ENCODE measurements at places on chromosomes 1 and 21.

- DNase-seq = no peak
Measured at GRCh38 chr1:30758785-30759380, 1.3 kb upstream of the LAPTM5 start.

DNA sequence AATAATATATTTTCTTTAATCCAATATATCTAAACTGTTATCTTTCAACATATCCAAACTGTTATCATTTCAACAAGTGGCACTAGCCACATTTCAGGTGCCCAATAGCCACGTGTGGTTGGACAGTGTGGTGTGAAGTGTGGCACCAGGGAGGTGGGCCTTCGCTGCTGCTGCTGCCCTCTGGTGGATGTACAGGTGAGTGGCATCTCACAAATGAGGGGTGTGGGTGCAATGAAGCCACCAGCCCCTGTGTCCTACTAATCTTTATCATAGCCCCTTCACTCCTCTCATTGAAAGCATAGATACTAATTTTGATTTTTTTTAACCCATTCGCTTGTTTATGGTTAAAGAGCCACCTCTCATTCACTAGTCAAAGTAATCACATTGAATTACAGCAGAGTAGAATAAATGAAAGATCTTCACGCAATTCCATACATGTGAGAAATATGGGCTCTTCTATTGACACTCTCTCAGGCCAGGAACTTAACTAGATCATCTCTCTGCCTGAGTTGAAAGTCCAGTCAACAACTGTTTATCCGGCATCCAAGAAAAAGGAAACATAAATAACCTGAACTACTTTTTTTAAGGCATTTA lies 499.2 kb downstream of the OMA1 start:
- peak; percentile 22 for DNase-seq

DNA sequence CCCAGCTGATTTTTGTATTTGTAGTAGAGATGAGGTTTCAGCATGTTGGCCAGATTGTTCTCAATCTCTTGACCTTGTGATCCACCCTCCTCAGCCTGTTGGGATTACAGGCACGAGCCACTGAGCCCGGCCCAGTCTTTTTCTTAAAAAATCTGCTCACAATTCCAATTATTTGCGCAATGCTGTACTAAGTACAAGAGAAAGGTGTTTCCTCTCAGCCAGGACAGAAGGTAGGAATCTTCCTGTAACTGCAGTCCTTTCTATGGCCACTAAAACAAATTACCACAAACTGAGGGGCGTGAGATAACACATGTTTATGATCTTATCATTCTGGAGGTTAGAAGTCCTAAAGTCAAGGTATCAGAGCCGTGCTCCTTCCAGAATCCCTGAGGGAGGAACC lies 6.9 kb upstream of the CBR3 start:
- no peak for DNase-seq

DNA sequence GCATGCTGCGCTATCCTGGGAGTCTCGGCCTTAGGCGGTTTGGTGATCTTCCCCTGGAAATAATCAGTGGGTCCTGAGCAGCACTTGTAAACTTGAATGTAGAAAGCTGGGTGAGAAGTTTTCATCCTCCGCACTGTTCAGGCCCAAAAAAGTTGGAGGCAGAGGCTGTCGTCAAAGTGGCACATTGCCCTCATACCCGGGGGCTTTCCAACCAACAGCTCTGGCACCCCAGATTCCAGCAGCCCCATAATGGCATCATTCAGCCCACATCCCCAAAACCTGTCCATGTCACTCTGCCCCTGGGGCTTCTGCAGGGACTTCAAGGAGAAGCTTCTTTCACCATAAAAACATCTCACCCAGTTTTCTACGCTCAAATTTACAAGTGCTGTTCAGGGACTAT lies 59.3 kb downstream of the TOR1AIP2 start:
- no peak for DNase-seq

DNA sequence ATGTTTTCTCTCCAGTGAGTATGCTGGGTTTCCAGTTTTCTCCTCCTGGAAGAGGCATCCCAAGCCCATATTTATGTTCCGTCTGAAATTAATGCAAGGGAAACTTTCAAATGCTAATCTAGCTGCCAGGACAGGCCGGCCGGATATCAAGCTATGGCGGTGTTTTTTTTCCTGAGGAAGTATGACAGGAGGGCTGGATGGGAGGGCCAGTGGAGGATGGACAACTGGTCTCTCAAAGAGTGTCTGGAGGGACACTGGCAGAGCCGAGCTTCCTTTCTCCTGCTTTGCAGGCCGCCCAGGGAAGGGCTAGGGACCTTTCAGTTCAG lies 212.7 kb downstream of the TRABD2B start:
- no peak for DNase-seq

DNA sequence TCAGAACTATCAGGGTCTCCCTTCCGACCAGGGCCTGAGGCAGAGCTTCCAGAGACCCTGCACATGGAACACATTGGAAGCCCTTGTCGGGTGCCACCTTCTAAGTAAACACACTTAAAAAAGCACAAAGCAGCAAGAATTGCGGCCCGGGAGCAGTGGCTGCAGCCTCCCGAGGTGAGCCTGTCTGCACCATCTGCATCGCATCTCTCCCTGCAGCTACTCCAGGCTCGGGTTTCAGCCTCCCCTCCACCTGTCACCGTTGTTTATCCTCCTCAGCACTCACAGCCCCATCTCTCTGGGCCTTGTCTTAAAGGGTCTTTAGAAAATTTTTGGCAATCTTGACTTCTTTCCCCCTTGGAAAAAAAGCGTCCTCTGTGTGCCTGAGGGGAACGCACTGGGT lies 95.1 kb upstream of the ARHGEF16 start:
- no peak for DNase-seq

- peak; percentile 69 for DNase-seq
Measured at GRCh38 chr1:94481473-94481933, 60.1 kb downstream of the F3 start.

- no peak for DNase-seq
Measured at GRCh38 chr21:27787046-27787445, 820.2 kb upstream of the ADAMTS5 start.

GRCh38 chr1:24070821-24071393 lies 41.0 kb downstream of the MYOM3 start:
- DNase-seq = peak; percentile 82

- DNase-seq = no peak
Measured at GRCh38 chr1:78722947-78723346, 73.3 kb downstream of the IFI44 start.

DNA sequence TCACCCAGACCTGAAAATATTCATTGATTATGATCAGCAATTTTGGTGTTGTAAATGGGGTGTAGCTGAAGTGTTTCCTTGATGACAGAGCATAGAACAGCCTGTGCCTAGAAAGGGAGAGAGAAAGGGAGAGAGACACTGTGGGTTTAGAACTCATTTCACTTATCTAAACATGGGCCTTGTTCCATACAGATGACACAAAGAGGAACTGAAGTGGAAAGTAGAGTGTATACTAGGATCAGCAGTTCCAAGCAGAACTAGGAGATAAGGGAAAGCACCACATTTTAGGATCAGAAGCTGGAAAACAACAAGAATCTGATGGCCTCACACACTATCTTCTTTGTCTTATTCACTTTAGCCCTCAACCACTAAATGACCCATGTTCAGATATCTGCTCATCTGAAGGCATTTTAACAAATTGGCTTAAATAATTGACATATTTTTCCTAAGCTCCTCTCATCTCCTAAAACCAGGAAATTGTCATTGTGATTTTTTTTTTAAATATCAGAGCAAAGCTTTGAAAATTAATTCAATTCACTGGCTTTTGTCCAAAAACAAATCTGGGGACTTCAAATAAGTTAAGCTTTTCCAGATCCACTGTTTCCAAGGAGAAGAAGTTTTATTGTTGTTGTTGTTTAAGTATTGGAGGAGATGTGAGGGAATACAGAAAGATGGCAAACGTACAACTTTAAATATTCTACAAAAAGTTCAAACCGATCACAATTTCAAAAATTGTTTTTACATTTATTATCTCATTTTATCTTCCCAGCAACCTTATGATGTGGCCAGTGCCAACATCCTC lies 103.8 kb downstream of the LYPLAL1 start:
- DNase-seq = no peak

- no peak for DNase-seq
Measured at GRCh38 chr1:238826891-238827290, 559.5 kb upstream of the CHRM3 start.

DNA sequence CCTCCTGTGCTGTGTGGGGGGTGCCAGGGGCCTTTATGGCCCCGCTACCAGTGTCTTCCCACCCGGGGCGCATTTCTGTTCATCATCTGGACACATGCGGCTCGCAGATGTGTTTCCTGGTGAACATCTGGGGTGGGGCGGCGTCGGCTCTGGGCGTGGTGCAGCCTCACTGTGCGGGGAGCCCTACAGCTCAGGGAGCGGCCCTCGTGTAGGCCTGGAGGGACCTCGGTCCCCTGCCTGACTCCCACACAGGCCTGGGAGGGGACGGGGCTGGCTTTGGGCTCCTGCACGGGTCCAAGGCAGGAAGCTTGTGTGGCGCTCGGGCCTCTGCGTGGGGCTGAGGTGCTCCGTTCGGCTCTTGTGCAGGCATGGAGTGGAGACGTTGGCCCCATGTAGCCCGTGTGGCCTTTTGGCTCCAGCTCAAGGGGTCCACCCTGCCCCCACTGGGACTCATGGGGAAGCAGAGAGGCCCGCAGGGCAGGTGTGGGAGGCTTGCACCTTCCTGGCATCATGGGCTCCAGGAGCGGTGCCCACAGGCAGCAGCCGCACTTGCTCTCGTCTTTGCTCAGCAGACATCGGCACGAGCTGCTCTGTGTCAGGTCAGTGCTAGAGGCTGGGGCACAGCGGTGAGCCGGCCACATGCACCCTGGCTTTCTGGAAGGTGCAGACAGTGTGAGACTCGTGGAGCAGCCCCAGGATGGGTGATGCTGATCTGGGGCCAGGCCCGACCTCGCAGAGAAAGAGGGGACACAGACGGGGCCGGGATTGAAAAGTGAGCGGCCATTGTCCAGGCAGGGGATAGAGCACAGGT lies 90.1 kb upstream of the ACTRT2 start:
- no peak for DNase-seq

- DNase-seq = no peak
Measured at GRCh38 chr21:14480411-14481031, 65.6 kb downstream of the SAMSN1 start.

- DNase-seq = peak; percentile 54
Measured at GRCh38 chr1:198686069-198686728, 47.4 kb downstream of the PTPRC start.

GRCh38 chr1:185358957-185359356 lies 41.9 kb upstream of the IVNS1ABP start:
- DNase-seq = no peak

DNA sequence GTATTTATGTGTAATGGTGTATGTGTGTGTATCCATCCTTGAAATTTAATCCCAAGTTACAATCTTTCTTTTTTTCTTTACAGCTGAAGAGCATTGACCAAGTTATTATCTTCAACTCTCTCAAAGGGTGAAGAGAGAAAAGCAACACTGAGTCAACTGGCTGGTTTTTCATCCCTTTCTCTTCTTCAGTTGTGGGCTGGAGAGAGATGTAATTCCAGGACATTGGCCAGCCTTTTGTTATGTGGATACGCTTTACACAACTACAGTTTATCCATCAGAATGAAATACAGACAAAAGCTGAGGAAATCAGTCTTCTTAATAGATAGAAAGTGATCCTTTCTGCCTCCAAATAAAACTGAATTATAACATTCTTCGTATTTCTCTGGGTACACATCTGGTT lies 357.0 kb upstream of the NCAM2 start:
- no peak for DNase-seq

DNA sequence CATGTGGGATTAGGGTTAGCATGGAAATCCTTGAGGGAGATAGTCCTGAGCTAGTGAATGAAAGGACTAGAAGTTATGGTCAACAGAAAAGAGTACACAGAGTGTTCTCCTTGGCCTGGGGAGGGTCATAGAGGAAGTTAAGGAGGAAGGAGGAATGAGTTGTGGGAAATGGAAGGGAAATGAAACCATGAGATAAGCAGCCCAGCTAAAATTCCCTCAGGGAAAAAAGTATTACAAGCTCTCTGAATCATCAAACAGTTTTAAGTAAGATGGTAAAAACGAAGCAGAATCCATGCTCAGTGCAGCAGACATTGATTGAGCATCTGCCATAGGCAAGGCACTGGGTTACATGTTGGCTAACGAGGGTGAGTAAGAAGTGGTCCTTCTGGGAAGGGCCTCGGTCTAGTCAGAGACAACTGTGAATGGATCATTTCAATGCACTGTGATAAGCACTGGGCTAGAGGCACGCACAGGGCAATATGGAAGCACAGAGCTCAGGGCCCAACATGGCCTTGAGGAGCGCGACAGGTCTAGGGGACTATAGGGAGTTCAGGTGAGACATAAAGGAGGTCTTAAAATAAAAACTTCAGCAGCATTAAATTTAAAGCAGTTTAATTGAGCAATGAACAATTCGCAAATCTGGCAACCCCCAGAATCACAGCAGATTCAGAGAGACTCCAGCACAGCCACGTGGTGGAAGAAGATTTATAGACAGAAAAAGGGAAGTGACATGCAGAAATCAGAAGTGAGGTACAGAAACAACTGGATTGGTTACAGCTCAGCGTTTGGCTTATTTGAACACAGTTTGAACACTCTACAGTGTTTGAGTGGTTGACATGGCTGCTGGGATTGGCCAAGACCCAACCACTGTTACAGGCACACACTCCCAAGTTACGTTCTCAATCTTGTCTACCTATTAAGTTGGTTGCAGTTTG lies 219.5 kb downstream of the HLX start:
- DNase-seq = peak; percentile 63

DNA sequence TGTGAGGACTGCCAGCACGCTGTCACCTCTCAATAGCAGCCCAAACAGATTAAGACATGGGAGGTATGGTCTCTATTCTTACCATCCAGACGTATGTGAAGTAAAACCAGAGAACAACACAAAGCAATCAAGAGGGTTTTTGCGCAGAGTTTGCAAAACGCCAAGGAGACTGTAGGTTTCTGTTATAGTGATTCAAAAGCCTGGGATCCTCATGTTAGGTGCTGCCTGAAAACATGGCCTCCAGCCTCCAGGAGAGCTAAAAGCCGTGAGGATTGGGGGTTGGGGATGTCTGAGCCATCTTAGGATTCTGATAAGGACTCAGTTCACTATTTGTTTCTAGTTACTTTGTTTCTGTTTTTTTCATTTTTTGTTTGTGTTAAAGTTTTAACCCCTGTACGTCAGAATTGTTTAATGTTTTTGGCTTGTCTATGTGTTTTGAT lies 4.2 kb upstream of the CCT8 start:
- peak; percentile 43 for DNase-seq

- no peak for DNase-seq
Measured at GRCh38 chr1:92940541-92940940, 20.7 kb downstream of the DIPK1A start.

- DNase-seq = no peak
Measured at GRCh38 chr1:155389826-155390225, 69.1 kb downstream of the RUSC1 start.

GRCh38 chr1:155226910-155227260 lies 18.4 kb downstream of the MTX1 start:
- DNase-seq = no peak

GRCh38 chr1:16371725-16372124 lies 4.7 kb downstream of the SZRD1 start:
- no peak for DNase-seq

GRCh38 chr1:99749504-99750347 lies 16.7 kb downstream of the FRRS1 start:
- no peak for DNase-seq

DNA sequence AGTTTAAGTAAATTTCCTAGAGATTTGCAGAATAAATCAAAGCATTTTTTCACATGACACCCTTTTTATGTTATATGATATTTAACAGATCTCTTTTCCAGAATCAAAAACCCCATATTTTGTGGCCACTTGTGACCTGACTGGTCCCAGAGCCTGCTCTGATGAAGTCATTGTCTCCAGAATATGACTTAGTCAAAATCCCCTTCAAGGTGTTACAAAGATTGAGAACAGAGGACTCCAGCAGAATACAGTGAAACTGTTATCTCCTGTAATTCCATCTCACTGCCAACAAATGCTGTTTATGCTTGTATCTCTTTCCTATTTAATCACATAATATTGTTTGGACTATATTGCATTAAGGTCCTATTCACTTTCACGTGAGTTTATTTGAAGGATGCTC lies 25.6 kb downstream of the RGS1 start:
- DNase-seq = no peak
